NK-92 treated with Interleukin-12 subunit alpha and Interleukin-12 subunit beta, amount 100 ng/mL, for 24 hours (cell line): ENCODE measurements at places on chromosomes 5 and 9.

DNA sequence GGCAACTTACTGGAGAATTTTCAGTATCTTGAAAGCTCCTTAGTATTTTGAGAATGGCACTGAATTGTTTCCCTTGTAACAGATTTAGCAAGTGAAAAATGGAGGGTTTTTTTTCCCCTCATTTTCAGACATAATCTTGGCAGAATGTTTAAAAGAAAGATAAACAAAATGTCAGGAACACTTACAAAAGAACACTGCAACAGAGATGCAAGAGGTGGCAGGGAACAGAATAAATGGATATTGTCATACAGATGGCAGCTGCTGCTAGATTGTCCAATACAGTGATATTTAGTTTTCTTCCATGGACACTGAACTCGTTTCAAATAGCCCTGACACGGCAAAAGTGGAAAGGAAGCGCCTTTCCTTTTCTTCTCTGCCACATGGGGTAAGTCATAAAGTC is 76.9 kb upstream of the ZNF608 start:
- no peak for DNase-seq

DNA sequence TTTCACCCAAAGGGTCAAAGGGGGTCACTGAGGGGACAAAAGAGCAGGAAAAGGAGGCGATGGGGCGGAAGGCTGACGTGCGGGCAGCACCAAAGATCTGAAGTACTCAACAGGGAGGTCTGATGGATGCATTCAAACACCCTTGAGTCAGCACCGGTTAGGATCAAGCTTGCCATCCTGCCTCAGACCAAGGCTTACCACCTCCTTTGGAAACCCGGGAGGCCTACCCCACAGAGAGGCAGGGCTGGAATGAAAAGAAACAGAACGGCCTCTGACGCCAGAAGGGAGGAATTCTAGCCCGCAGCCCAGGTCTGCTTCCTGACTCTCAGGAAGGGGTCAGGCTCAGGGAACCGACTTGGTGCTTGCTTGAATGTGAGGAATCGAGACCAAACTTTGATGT is 125.6 kb downstream of the PAPPA start:
- DNase-seq: no peak

- no peak for DNase-seq
Observed at GRCh38 chr9:125466411-125466810, 204.8 kb downstream of the GAPVD1 start.

- DNase-seq: no peak
Observed at GRCh38 chr5:76487821-76488220, 84.7 kb downstream of the IQGAP2 start.

DNA sequence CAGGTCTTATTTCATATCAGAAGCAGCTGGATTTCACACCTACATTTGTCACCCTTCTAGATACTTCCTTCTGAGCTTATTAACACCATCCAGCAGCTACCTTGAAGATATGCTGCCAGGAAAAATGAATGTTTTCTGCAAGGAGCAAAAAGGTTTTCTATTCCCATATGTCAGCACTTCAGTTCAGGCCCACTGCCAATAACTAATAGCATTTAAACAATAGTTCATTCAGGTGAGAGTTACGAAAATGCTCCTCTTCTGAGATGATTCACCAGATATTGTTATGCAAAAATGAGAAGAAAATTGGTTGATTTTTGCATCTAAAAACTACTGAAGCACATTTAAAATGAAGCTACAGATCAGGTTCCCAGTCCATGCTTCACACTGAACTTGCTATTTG is 56.4 kb upstream of the ISL1 start:
- no peak for DNase-seq

DNA sequence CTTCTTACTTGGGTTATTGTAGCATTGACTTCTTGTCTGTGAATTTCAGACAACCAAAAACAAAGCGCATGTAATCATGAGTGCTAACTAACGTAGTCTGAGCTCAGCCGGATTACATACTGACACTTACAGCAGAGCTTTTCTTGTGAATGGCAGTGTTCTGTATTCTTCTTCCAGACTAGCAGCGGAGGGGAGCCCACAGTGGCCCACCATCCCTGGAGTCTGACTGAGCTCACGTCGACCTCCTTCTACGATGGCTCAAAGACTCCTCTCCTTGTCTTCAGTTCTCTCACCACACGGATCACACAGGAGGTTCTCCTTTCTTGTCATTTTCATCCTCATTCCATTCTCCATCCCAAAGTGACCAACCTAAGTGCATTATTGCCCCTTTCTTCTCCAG is 211.4 kb downstream of the CHSY3 start:
- no peak for DNase-seq

GRCh38 chr9:89234205-89235067 is 55.8 kb upstream of the SHC3 start:
- no peak for DNase-seq
